ENCODE measurements at places on chromosomes 1 and 21.

DNA sequence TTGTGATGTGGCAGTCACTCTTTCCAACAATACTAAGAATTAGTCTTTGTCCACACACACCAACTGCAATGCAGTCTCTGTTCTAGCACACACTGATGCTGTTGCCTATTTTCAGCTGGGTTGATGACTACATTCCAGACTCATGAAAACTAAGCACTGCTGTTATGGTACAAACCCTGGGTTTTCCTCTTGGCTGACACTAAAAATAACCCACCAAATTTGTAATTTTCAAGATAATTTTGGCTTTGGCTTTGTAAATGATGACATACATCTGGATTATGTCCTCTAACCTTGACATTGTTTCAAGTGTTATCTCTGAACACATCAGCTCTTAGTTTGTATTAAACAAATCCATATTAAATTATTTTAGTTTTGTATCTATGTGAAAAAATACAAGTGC, 444.8 kb downstream of the PTPRC start:
- no peak for DNase-seq

DNA sequence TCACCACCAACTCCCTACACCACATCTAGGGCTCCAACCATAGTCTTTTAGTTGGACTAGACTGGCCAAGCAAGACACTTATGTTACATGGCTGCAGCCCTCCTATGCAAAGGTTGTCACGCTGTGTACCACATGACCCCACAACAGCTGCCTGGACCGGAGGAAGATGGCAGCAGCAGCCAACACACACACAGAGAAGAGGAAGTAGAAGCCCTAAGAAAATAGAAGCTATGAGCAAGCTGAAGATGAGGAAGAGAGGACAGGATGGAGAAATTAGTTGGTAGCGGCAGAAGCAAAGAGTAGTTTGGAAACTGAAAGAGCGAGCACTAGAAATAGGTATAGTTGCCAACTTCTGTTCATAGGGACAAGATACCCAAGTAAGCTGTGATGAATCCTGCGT, 60.8 kb upstream of the RALGPS2 start:
- DNase-seq = peak; percentile 27

GRCh38 chr1:33792651-33793050, 71.2 kb upstream of the HMGB4 start:
- no peak for DNase-seq

DNA sequence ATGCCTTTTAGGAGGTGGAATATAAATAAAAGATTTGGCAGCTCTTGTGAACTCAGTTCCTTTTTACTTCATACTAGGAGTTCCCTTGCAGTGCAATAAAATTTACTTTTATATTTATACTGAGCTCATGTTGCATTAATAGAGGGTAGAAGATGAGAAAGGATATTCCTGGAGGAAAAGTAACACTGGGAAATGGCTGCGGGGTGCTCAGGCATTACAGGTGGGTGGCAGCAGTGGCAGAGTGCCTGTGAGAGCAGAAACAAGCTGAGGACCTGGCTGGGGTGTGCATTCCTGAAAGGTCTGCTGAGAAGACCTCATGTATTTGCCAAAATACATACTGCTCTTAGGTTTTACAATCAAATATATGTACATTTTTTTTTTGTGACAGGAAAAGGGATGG, 126.9 kb downstream of the COQ8A start:
- no peak for DNase-seq

DNA sequence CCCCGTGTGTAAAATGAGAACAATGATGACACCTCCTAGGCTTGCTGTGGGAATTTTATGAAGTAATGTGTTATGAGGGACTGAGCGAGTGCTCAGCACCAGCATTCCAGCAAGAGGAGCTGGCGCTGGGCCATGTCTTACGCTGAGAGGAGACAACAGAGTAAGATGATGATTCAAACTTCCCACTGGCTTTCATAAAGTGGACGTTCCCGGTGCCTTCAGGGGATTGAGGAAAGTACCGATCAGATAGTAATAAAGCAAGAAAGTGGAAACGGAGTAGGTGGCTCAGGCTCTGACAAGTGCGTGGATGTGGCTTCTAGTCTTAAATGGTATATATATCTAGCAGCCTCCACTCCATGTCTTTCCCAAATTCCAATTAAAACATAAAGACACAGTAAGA, 23.8 kb downstream of the EPHA10 start:
- DNase-seq = no peak

DNA sequence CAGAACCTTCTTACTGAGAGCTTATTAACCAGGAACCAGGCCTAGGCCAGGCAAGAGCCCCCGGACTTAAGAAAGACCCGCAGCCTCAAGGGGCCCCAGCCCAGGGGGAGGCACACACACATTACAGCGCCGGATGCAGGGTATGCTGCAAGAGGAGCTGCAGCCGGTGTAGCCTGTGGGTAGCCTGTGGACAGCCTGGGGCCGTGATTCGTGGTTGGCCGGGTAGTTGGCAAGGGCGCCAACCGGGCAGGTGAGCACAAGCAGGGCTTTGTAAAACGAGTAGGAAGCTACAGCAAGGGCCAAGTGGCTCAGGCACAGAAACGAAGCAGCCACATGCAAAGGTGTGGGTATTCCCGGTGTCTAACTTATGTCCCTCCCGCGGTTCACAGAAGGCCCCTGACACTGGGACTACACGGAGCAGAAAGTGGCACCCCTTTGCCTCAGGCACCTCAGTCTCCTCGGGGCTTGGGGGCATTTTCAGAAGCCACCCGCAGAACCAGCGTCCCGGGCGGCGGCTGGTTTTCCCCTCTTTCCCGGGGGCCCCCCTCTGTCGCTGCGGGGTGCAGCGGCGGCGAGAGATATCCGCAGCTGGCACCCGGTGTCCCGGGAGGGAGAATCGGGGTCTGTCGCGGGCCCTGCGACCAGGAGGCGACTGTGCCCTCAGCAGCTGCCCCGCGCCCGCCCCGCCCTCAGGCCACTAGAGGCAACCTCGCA, 40.8 kb downstream of the KIAA1614 start:
- no peak for DNase-seq

GRCh38 chr1:56137521-56138505, 441.6 kb downstream of the PLPP3 start:
- DNase-seq = no peak

DNA sequence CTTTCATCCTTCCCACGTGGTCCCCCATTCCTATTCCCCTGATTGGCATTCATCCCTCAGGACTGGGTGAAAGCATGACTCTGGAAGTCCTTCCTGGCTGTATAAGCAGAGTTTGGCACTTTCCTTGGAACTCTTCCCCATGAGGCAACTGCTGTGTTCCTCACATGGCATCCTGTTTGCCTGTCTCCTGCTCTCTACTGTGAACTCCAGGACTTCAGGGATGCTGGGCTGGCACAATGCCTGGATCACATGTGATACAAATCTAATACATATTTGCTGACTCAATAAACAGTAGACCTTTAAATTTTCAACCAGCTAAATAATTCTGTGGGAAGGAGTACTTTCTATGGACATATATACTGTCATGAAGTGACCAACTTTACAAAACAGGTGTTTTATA, 46.8 kb upstream of the EDEM3 start:
- no peak for DNase-seq

DNA sequence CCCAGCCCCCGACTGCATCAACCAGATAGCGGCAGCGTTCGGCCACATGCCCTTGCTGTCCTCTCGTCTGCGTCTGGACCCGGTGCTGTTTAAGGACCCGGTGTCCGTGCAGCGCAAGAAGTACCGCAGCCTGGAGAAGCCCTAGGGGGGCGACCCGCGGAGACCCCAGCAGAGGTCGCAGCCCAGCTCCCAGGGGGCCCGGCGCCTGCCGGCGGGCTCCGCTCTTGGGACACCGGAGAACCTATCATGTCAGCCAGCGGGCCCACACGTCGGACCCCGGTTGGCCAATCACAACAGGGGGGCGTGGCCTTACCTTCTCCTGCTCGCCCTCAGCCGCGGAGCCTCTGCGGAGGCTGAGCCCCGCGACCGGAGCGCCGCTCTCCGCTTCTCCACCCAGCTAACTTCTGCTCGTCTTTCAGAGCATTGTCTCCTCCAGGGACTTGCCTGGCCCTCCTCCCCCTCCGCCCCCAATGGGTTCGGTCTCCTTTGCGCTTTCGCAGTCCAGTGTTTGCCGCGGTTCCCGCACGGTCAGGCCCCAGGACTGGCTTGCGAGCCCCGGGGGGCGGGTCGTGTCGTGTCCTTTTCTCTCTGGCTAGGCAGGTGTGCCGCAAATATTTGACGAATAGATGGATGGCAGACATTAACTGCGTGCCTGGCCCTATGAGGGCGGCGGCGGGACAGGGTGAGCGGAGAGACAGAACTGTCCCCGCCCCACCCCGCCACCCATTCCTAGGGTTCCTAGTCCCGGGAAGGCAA, 10.5 kb downstream of the SLC30A2 start:
- peak; percentile 99 for DNase-seq

GRCh38 chr1:158124999-158125398, 55.7 kb upstream of the CD1D start:
- DNase-seq = peak; percentile 48

DNA sequence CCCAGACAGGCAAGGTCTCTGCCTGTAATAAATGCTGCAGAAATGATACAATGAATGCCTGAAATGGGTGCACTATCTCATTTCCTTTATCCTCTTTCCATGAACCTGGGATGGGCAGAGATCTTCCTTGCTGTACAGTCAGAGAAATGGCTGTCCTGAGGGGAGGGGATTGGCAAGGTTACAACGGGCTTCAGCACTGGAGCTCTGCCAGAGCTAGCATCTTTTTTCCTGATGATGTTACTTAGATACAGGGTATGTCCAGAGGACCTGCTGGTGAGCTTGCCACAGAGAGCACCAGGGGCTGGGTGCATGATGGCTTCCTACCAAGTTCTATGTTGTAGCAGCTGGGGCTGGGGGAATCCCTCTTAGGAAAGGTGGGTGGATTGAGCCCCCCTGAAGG, 115.1 kb downstream of the PLXNA2 start:
- no peak for DNase-seq

- no peak for DNase-seq
Measured at GRCh38 chr1:86224651-86225310, 68.2 kb upstream of the COL24A1 start.

- DNase-seq = no peak
Measured at GRCh38 chr1:167991546-167991945, 54.7 kb upstream of the MPC2 start.

- DNase-seq = no peak
Measured at GRCh38 chr1:172486805-172487454, 43.1 kb upstream of the PIGC start.

DNA sequence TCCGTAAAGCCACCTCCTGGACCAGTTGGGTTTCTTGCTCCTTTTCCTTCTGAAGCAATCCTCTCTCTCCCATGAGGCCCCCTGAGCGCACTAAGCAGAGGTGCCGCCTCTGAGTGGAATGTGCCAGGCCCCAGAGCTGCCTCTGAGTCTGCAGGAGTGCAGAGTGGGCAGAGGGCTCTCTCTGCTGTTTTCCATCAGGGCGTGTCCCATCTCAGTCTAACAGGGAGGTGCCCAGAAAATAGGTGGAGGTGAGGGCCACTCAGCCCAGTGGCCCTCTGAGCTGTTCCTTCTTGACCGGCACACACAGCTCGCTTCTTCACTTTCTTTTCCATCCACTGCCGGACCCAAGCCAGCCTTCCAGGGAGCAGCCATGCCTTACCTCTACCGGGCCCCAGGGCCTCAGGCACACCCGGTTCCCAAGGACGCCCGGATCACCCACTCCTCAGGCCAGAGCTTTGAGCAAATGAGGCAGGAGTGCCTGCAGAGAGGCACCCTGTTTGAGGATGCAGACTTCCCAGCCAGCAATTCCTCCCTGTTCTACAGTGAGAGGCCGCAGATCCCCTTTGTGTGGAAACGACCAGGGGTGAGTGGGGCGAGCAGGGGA, at the start of gene CAPN9:
TSS of gene CAPN9 (plus strand) at position 262 of the 604 bp plus-strand sequence. CDS start at position 371, 109 bp downstream.
- no peak for DNase-seq

DNA sequence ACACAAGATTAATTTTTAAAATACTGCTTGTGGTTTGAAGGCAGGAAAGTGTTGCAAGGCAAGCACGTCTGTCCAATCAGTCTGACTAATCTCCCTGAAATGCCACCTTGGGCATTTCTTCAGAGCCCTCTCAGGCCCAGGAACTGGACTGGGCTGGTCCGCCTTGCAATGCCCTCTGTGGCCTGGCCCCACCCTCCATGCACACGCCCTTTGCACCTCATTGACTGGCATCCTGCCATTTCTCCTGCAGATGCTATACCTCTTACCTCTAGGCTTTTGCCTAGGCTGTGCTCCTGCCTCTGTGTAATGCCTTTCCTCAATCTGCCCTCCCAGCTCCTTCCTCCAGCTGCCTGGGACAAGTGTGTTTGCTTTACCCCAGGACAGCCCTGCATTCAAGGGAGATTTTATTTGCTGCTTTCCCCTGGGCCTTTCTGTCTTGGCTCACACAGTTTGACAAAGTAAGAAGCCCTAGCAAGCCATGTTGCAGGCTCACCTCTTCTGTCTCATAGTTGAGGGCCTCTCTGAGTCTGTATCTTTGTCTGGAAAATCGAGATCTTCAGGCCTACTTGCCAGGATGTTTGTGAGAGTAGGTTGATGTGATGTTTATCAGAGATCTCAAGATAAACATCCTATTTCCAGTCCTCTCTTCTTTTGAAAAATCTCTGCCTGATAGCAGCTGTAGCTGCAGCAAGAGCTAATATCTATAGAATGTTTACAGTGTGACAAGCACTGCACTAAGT, 149.2 kb upstream of the JUN start:
- DNase-seq = no peak

DNA sequence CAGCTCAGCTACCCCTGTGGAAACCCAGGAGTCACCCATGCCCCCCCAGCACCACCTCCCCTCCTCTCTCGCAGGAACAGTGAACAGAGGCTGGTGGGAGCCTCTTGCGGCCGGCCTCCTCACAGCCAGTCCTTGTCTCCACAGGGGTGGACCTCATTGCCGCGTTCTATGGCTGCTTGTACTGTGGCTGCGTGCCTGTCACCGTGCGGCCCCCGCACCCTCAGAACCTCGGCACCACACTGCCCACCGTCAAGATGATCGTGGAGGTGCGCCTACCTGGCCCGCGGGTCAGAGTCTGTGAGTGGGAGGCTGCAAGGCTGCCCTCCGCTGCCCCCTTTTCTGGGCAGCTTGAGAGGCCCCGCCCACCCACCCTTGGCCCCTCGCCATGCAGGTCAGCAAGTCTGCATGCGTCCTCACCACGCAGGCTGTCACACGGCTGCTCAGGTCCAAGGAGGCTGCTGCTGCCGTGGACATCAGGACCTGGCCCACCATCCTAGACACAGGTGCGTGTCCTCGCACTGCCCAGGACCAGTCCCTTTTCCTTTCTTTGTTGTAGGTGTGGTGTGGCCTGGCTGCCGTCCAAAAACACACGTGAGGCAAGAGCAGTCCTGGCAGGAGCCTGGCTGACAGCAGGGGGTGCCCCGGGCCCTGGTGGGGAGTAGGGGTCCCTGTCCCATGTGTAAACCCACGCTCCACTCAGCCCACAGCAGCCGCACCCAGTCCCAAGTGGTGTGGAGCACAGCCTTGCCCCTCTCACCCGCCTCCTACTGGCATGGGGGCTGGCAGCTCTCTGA, 50.3 kb downstream of the S100B start:
- DNase-seq = no peak

GRCh38 chr1:23397908-23398307, 26.6 kb downstream of the TCEA3 start:
- DNase-seq = no peak

Data from GM12892 (cell line).